Osteoblast (primary cell): ENCODE measurements at places on chromosomes 2 and 18.

DNA sequence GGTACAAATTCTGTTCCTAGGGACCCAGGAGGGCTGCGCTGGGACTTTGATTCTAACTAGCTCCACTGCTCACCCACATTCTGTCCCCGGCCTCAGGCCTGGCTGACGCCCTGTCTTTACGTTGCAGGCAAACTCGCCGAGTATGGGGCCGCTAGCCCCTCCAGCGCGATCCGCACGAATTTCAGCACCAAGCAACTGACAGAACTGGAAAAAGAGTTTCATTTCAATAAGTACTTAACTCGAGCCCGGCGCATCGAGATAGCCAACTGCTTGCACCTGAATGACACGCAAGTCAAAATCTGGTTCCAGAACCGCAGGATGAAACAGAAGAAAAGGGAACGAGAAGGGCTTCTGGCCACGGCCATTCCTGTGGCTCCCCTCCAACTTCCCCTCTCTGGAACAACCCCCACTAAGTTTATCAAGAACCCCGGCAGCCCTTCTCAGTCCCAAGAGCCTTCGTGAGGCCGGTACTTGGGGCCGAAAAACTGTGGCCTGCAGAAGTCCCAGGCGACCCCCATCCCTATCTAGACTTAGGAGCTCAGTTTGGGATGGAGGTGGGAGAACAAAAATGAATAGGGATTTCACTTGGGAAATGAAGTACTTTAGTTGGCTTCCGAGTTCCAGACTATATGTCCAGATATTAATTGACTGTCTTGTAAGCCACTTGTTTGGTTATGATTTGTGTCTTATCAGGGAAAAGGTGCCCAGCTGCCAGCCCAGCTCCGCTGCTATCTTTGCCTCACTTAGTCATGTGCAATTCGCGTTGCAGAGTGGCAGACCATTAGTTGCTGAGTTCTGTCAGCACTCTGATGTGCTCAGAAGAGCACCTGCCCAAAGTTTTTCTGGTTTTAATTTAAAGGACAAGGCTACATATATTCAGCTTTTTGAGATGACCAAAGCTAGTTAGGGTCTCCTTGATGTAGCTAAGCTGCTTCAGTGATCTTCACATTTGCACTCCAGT lies 1.5 kb downstream of the HOXD1 start:
- DNase-seq, result peak; percentile 54

DNA sequence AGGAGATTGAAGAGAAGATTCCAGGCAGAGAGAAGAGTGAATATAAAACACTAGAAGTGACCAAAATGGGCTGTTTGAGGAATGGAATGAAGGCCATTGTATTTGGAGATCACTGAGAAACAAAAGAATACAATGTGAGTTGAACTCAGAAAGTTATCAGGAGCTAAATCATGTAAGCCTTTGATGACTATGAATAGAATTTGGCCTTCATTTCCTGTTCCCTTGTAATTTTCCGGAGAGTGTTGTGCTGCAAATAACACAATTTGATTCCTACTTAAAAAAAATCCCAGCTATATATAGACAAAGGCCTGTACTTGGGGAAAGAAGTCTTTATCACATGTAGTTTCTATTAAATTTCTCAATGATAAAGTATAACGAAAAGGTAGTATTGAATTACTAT lies 33.7 kb upstream of the KYNU start:
- DNase-seq, result no peak

GRCh38 chr2:2847209-2847676 lies 516.2 kb upstream of the MYT1L start:
- no peak for DNase-seq

GRCh38 chr2:31216734-31217133 lies 581 bp downstream of the CAPN14 start:
- no peak for DNase-seq

- no peak for DNase-seq
Measured at GRCh38 chr2:201279079-201279478, 18.7 kb downstream of the CASP8 start.

DNA sequence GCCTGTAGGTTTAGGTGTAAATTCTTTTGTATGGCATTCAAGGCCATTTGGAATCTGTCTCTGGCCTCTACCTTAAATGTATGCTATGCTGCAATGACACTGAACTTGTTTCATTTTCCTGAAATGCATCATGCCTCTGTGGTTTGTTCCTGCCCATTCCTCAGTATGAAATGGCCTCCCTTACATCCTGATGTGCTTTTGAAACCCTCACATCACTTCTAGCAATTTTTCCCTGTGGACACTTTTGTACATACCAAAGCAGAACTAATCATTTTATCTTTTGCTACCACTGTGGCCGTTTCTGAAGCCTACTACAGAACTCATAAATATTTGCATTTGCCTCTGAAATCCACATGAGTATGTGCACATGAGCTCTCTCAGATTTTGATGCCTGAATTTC lies 557.2 kb downstream of the ERBB4 start:
- no peak for DNase-seq

DNA sequence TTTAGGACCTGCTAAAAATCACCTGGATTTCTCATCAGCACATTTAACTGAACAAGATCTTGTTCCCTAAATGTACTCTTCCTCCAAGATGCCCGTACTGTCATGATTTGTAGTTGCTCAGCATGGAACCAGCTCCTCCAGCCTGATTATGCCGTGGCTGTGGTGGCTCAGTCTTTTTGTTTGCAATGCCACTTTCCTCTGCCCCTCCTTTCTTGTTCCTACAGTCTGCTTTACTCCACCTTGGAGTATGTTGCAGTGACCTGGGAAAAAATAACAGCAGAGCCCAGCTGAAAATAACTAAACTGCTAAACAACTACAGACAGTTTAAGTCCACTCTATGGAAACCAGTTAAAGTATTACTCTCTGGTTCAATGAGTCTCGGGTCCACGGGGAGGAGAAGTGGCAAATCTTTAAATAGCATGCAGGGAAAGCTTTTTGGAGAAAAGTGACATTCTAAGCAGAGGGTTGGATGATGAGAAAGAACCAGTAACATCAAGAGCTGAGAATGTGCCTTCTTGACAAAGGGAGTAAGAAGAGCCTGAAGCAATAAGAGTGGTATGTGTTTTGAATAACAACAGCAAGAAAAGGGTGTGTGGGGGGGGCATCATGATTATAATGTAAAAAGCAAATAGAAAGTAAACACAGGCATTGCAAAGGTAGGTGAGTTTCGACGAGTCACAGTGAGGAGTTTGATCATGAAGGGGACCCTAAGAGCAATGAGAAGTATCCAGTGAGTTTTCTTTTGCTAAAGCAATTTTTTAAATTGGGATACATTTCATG lies 225.7 kb downstream of the TMX3 start:
- peak; percentile 6 for DNase-seq

DNA sequence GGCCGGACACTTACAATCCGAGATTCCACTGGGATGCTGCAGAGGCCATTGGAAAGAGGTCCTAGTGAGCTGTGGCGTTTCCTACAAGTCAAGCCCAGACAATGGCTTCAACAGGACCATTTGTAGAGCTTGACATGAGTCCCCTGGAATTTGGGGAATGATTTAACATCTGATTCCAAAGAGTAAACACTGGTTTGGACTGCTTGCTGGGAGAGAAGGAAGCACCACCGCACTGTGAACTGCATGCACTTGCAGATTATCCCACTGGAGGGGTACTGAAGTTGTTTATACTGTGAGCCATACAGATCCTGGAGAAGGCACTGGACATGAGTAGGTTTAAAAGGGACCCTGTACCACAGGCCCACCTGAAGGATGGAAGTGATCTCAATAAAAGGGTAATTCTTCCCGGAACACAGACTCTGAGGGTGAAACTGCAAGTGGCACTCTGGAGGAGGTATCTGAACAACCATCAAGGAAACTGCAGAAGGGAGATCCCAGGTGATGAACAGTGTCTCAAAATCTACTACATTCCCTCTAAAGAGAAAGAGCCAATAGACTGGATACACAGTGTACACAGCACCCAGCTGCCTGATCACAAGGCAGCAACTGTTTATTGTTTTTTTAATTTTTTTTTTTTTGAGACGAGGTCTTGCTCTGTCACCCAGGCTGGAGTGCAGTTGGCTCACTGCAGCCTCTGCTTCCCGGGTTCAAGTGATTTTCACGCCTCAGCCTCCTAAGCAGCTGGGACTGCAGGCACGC lies 4.3 kb upstream of the RAB6C start:
- DNase-seq, result peak; percentile 42

GRCh38 chr2:190615555-190616200 lies 33.2 kb upstream of the NAB1 start:
- DNase-seq, result no peak

- no peak for DNase-seq
Measured at GRCh38 chr2:41992056-41992642, 55.7 kb upstream of the PKDCC start.

GRCh38 chr2:169330555-169331198 lies 31.7 kb downstream of the LRP2 start:
- DNase-seq, result no peak

DNA sequence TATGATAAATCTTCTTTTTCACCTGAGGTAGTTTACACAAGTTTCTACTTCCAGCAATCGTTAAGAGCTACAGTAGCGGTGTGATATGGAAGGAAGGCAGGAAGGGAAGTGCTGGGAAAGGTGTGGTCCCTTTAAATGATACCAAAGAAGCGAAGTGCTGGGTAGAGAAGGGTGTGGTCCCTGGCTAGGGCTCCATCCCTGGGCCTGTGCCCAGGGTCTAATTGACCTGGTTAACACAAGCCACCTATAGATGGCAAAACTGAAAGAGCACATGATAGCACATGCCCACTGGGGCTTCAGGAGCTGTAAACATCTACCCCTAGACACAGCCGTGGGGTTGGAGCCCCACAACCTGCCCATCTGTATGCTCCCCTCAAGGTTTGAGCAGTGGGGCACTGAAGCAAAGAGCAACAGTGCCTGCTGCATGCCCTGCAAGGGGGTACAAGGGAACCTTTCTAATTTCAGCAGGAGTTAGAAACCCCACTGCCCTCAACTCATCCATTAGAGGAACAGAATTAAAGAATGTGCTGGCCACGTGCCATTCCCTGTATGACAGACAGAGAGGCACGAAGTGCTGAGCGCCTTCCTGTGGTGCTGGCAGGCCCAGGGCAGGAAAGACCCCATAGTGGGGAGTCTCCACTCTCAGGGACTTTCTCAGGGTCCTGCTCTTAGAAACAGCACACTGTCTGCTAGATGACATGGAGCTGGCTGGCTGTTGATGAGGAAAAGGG lies 153.1 kb upstream of the LMAN1 start:
- DNase-seq, result no peak

- peak; percentile 85 for DNase-seq
Measured at GRCh38 chr2:98538280-98539041, 69.9 kb downstream of the COA5 start.

DNA sequence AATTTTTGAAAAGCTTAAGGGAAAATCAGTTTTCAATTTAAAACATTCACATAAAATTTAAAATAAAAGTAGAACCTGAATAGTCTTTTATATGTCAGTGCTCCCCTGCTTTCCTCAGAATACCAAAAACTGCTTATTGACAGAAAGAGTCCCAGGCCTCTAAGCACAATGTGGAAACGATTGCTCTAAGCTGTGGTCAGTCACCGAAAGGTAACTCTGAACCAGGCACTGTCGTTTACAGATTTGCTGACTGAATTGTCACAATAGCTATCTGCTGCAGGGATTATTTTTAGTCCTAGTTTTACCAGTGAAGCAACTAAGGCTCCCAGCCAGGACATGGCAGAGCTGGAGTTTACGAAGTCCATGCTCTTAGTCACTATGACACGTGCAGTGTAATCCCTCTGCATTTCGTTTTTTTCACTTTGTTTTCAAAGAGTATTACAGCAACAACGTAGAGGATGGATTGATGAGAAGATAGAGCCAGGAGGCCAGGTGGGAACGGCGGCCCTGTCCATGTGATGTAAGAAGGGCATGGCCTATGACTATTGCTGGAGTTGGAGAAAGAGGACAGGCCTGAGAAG lies 28.1 kb upstream of the TMEM247 start:
- no peak for DNase-seq
